ENCODE measurements at places on chromosomes 16 and 17. TPM values are rescaled to one million over a fixed set of nuclear protein-coding genes. Genes with fewer than 3 reads are reported as not detected.

Gene MYL4
- not detected for total RNA-seq

Gene CLUH
- 129 TPM for total RNA-seq

Gene TRAP1
- total RNA-seq, result 76.5 TPM

Gene SCO1
- total RNA-seq, result 20.5 TPM

Gene HOXB3
- 5.9 TPM for total RNA-seq

Gene NPLOC4
- total RNA-seq, result 66.3 TPM

DNA sequence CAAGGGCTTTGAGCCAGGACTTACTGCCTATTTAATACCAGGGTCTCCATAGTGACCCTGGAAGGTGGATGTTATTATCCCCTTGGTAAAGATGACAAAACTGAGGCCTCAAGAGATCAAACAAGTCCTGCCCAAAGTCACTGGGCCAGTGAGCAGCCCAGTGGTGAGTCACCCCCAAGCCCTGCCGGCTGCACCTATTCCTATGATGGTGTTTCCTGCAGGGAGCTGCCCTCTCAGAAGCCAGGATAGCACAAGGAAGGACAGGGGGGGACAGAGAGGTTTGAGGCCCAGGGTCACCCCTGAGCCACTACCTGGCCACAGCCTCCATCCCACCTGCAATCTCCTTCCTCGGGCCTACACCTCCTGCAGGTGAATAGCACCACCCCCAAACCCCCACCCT, 90.9 kb downstream of the SDK2 start:
- no peak overlapping the region for H3K27ac ChIP-seq
- no peak overlapping the region for H3K4me3 ChIP-seq
- H3K4me1 ChIP-seq, result no peaks in the 10 kb centered on the region
- no peaks in the 10 kb centered on the region for H3K36me3 ChIP-seq
- H3K27me3 ChIP-seq, result peaks cover 46% of the 10 kb centered on the region
- DNase-seq, result no peak

- H3K4me1 ChIP-seq, result peaks cover 2% of the 10 kb centered on the region
- H3K4me3 ChIP-seq, result no peak overlapping the region
- no peak overlapping the region for H3K27ac ChIP-seq
- H3K36me3 ChIP-seq, result no peaks in the 10 kb centered on the region
Measured at GRCh38 chr16:84521497-84521770, 17.0 kb upstream of the MEAK7 start.

GRCh38 chr16:27406511-27407128, 4.6 kb downstream of the IL21R start:
- H3K27ac ChIP-seq, result no peak overlapping the region
- H3K4me3 ChIP-seq, result no peak overlapping the region
- H3K4me1 ChIP-seq, result peaks cover 28% of the 10 kb centered on the region
- H3K36me3 ChIP-seq, result no peaks in the 10 kb centered on the region
- no peaks in the 10 kb centered on the region for H3K27me3 ChIP-seq
- no peak for DNase-seq

DNA sequence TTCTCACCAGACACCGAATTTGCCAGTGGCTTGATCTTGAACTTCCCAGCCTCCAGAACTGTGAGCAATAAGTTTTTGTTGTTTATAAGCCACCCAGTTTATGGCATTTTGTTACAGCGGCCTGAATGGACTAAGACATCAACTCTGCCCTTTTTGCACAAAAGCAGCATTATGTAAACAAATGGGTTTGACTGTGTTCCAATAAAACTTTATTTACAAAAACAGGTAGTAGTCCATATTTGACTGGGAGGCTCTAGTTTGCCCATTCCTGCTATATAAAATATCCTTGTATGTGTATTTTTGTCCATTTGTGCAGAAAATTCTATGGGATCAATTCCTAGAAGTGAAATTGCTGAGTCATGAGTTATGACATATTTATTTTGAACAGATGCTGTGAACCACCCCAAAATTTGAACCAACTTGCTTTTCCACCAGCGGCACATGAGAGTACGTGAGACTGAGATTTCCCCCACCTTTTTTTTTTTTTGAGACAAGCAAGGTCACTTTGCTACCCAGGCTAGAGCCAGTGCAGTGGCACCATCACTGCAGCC, 21.3 kb upstream of the CLEC19A start:
- H3K27ac ChIP-seq, result no peak overlapping the region
- no peak for DNase-seq
- no peak overlapping the region for H3K4me3 ChIP-seq
- no peaks in the 10 kb centered on the region for H3K27me3 ChIP-seq

DNA sequence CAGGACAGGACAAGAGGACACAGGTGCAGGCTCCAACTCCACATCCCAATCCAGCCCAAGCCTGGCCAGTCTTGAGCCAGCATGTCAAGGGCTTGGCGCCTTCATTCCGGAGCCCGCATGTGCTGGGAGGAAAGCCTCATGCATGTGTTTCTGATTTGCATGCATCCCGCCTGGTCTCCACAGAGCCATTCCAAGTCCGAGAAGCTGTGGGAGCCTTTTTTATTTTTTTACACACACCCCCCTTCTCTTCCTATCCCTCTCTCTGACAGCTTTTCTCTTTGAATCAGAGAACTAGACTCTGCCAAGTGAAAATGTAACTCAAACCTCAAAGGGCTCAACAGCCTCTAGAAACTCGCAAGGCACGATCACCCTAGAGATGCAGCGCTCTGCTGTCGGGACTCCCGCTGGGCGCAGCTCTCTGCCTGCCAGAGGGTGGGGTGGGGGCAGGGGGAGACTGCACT, 45.1 kb downstream of the NOG start:
- H3K27me3 ChIP-seq, result no peaks in the 10 kb centered on the region
- H3K27ac ChIP-seq, result no peak overlapping the region
- DNase-seq, result no peak
- no peaks in the 10 kb centered on the region for H3K4me1 ChIP-seq

- peaks cover 11% of the 10 kb centered on the region for H3K4me1 ChIP-seq
- no peak overlapping the region for H3K27ac ChIP-seq
- H3K4me3 ChIP-seq, result no peak overlapping the region
- DNase-seq, result no peak
Measured at GRCh38 chr17:78532922-78533640, 44.1 kb downstream of the DNAH17 start.

DNA sequence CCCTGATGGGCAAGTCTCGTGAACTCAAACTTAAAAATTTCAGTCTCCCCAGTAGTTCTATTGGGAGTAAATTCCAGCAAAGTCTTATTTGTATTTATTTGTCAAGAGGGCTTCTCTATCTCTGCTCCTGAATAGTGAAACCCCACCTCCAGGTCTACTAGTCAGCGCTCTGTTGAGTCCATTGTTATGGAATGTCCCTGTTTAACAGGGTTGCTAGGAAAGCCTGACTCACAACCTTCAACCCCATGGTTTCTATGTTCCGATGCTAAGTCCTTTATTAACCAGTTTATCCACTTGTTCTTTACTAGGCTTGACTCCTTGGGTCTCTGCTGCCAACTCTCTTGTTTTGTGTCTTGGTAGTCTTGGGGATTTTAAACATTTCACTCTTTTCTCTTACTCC, 250.7 kb upstream of the MYOCD start:
- H3K4me1 ChIP-seq, result no peaks in the 10 kb centered on the region
- DNase-seq, result no peak
- no peaks in the 10 kb centered on the region for H3K27me3 ChIP-seq
- H3K27ac ChIP-seq, result no peak overlapping the region
- H3K36me3 ChIP-seq, result no peaks in the 10 kb centered on the region

- H3K4me1 ChIP-seq, result peaks cover 15% of the 10 kb centered on the region
- no peak overlapping the region for H3K27ac ChIP-seq
- DNase-seq, result no peak
- H3K4me3 ChIP-seq, result no peak overlapping the region
Measured at GRCh38 chr17:16488186-16488967, 3.6 kb downstream of the LRRC75A start.

DNA sequence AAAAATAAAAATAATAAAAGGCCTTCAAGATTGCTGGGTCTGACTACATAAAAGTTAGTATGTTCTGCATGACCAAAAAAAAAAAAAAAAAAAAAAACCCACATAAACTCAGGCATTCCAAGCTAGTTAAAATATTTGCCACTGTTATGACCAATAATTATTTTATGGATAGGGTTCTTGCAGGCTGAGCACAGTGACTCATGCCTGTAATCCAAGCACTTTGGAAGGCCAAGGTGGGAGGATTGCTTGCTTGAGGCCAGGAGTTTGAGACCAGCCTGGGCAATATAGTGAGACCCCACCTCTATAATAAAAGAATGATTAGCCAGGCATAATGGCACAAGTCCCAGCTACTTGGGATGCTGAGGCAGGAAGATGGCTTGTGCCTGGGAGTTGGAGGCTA, 8.1 kb downstream of the SCNN1B start:
- H3K4me1 ChIP-seq, result no peaks in the 10 kb centered on the region
- no peak overlapping the region for H3K27ac ChIP-seq
- DNase-seq, result no peak
- H3K4me3 ChIP-seq, result no peak overlapping the region

DNA sequence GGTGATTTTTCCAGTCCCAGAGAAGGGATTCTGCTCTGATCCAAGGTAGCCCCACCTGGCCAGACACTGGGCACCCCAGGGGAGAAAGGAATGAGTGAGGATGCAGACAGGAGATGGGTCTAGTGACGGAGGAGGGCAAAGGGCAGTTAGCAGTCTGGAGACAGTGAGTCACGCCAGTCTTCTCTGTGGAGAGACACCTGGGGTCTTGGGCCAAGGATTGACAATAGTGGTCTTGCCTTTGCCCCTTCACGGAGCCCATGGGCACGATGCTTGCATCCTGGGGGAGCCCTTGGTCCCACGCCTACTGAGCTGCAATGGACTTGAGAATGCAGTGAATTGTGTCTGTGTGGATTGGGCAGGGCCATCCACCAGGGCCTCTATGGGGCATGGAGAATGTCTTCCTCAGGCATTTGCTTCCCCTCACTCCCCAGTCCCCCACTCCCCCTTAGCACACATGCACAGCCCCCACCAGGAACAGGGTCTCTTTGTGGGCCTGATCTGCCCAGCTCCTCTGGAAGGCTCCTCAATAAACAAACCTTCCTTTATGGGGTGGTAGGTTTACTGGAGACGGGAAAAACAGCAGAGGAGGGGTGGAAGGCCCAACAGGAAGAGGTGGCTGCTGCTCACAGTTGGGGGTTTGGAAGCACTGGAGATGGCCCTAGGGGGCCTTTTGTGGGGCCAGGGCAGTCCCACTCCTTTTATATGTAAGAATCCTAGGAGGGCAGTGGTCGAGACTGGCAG, 1.4 kb downstream of the CHAD start:
- no peak overlapping the region for H3K4me3 ChIP-seq
- DNase-seq, result no peak
- H3K27me3 ChIP-seq, result no peaks in the 10 kb centered on the region
- no peak overlapping the region for H3K27ac ChIP-seq
- H3K36me3 ChIP-seq, result no peaks in the 10 kb centered on the region

GRCh38 chr16:51542981-51543815, 392.1 kb upstream of the SALL1 start:
- no peak overlapping the region for H3K4me3 ChIP-seq
- DNase-seq, result no peak
- H3K36me3 ChIP-seq, result no peaks in the 10 kb centered on the region
- H3K4me1 ChIP-seq, result no peaks in the 10 kb centered on the region
- no peaks in the 10 kb centered on the region for H3K27me3 ChIP-seq

DNA sequence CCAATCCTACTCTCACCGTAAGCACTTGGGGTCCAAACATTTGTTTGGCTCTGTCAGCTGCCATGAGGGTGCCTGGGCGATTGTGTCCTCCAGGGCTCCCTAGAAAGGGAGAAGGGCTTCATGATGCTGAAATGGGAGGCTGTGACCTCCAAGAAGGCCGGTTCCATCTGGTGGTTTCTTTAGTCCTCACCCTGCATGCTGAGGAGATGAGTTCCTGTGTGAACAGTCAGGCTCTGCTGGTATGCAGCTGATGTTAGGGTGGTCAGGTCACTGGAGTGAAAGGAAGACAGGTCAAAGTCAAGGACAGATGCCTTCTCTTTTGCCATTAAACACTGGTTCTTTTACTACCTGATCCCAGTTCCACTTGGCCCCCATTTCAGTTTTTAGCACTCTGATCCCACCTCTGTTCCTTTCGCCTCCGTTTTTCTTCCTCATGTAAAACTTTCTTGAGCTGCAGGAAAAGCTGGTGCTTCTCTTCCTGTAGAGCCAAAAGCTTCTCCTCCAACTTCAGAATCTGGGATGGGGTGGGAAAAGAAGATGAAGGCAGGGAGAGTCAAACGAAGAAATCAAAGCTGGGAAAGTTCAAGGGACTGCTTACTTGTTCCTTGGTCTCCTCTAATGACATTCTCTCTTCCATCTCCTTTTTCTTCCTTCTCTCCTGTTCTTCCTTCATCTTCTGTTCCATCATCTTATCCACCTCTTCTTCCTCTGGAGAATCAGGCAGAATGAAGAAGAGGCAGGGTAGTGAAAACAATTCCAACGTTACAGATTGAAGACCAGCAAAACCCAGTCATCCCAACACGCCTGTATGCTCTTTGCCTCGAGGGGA, 1.1 kb downstream of the GPS2 start:
- DNase-seq, result no peak
- H3K36me3 ChIP-seq, result peaks cover 59% of the 10 kb centered on the region
- peak overlapping the region; percentile 94 for H3K4me3 ChIP-seq
- peak overlapping the region; percentile 95 for H3K27ac ChIP-seq

DNA sequence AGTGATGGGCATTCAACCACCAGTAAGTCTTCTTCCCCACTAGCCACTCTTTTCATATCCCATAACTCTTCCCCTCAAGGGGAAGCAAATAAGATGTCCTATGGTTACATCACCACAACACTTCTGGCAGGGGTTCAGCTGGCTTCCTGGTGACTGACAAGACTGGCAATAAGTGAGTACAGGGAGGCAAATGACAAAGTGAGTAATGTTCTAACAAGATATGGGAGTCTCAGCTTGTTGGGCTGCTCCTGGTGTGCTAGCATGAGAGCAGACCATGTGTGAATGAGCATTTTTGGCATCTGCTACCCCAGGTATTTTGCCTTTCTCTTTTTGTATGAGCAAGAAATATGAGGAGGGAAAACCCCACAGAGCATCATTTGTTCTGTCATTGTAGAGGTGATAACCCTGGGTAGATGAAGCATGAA, 9.9 kb downstream of the TMIGD1 start:
- H3K4me3 ChIP-seq, result no peak overlapping the region
- no peaks in the 10 kb centered on the region for H3K27me3 ChIP-seq
- no peak for DNase-seq
- H3K36me3 ChIP-seq, result no peaks in the 10 kb centered on the region

DNA sequence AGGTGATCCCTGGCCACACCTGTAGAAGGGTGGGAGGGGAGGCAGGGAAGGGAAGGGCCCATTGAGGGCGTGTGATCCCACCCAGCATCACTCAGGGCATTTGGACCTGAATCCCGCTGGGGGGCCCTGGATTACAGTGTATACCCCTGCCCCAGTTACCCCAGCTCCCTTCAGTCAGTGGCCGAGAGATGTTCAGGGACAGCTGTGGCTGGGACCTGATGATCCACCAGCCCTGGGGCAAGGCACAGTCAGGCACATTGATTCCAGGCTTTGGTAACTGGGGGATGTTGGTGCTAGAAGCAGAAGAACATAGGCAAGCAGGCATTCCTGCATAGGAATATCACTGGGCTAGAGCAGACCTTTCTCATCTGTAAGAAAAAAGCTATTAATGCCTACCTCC, 170.3 kb downstream of the FOXL1 start:
- no peak overlapping the region for H3K27ac ChIP-seq
- DNase-seq, result no peak
- no peaks in the 10 kb centered on the region for H3K36me3 ChIP-seq
